ENCODE measurements at places on chromosomes 3 and 15.

GRCh38 chr3:82376883-82377282, 615.4 kb upstream of the GBE1 start:
- DNase-seq, result no peak

DNA sequence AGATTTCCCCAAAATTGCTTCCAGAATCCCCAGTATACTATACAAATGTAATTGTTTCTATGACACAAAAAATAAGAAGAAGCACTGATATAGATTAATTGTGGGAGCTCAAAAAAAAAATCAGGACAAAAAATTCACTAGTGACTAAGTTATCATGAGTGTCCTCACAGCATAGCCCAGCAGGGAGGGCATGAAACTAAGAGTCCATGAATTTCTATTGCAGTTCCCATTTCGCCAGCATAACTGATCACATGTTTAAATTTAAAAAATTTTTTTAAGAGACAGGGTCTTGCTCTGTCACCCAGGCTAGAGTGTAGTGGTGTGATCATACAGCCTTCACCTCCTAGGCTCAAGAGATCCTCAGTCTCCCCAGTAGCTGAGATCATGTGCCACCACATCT, 10.6 kb downstream of the NCEH1 start:
- DNase-seq, result no peak

- no peak for DNase-seq
These were observed 11.6 kb downstream of the C15orf39 start for GRCh38 chr15:75213212-75213767.

DNA sequence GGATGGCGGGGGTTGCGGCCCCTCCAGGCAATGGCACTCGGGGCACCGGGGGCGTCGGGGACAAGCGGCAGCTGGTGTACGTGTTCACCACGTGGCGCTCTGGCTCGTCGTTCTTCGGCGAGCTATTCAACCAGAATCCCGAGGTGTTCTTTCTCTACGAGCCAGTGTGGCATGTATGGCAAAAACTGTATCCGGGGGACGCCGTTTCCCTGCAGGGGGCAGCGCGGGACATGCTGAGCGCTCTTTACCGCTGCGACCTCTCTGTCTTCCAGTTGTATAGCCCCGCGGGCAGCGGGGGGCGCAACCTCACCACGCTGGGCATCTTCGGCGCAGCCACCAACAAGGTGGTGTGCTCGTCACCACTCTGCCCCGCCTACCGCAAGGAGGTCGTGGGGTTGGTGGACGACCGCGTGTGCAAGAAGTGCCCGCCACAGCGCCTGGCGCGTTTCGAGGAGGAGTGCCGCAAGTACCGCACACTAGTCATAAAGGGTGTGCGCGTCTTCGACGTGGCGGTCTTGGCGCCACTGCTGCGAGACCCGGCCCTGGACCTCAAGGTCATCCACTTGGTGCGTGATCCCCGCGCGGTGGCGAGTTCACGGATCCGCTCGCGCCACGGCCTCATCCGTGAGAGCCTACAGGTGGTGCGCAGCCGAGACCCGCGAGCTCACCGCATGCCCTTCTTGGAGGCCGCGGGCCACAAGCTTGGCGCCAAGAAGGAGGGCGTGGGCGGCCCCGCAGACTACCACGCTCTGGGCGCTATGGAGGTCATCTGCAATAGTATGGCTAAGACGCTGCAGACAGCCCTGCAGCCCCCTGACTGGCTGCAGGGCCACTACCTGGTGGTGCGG, 1.9 kb downstream of the CHST2 start:
- peak; percentile 16 for DNase-seq

DNA sequence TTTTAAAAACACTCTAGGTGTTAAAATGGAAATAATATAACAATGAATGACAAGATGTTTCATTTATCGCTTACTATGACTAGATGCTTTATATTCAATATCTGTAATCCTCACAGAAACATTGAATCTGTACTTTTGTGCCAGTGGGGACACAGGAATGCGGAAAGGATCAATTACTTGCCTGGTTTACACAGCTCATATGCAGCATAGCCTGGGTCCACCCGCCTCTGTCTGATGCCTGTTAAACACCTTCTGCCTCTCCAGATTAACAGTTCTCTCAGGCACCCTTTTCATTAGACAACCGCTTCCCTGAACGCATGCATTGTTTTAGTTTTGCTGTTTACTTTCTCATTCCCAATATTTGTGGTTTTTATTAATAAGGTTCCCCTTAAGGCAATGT, 12.9 kb upstream of the KCNAB1 start:
- DNase-seq, result no peak

DNA sequence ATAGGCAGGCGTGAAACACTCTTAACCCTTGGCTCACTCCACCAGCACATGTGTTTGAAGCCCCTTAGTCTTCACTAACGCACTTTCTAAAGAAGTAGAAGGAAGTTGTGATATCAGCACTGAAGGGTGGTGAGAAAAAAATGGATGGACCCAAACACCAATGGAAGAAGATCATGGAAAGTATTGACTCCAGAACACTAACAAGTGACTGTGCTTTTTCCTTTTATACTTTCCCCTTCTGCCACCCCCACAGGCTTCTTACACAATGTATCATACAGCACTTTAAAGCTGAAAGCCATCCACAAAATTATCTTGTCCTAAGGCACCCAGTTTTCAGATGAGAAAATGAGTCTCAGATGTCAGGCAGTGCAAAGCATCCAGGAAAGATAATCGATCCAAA, 93.9 kb upstream of the PHLDB2 start:
- DNase-seq, result no peak

DNA sequence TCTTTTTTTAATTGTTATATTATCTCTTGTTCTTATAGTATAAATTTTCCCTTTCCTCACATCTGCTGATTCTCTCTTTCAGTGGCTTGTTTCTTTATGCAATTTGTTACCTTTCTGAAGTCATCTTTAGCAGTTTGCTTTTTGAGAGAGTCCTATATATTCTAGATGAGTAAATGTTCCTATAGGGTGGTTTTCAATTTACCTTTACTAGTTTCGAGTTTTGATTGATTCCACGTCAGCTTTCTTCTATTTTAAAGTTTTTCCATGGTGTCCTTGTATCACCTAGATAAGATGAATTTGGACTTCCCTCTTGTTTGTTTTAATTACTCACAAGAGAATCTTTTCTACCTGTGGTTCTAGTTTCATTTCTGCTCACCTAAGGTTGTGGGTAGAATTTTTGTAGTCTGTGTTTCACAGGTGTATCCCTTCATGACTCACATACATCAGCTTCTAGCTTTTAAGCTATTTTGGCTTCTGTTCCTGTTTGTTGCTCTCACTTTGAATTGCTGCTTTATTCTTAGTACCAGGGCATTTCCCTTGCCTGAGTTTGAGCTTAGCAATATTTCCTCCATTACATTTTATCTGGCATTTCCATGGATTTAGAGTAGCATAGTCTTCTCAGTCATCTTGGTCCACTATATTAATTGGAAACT, 6.4 kb downstream of the TEX9 start:
- DNase-seq, result no peak

DNA sequence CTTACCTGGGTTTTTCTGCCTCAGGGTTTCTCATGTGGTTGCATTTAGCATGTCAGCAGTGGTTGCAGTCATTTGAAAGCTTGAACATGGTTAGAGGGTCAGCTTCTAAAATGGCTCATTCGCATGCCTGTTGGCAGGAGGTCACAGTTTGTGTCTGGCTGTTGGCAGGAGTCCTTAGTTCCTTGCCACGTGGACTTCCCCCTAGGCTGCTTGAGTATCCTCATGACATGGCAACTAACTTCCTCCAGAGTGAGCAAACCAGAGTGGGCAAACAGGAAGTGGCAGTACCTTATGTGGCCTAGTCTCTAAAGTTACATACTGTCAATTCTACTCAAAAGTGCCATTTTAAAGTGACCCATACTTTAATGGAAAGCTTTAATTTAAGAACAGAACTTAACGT, 3.4 kb upstream of the UNC13C start:
- peak; percentile 8 for DNase-seq

GRCh38 chr3:46667657-46668056, 25.8 kb downstream of the ALS2CL start:
- no peak for DNase-seq

DNA sequence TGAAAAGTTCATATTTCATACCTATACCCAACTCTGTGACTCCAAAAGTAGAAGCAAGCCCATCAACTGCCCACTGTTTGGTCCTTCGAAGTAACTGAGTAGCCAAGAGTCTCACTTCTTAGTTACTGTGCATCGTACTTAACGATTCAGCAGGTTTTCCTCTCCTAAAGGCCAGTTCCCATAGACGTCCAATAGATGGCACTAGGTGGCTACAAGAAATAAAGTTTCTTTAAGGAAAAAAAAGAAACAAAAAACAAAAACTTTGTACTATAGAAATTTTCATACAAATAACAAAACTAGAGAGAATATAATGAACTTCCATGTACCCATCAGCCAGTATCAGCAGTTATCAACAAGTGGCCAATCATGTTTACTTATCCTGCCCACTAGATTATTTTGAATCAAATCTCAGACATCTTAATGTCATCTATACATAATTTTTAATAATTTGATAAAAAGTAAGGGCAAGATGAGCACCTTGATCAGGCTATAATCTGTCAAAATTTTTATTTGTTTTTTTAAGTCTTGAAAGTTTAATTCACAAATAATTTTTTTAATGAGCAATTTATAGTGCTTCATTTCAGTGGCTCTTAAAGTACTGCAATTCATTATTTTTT, 63.8 kb upstream of the ACP3 start:
- peak; percentile 28 for DNase-seq

GRCh38 chr15:73602446-73602843, 30.7 kb downstream of the NPTN start:
- DNase-seq, result no peak

- DNase-seq, result no peak
These were observed 131.0 kb downstream of the IL5RA start for GRCh38 chr3:2978977-2979732.

GRCh38 chr3:128242818-128243601, 89.7 kb downstream of the EEFSEC start:
- DNase-seq, result no peak

- DNase-seq, result no peak
These were observed 93.5 kb downstream of the ADAMTS17 start for GRCh38 chr15:100248236-100248635.

DNA sequence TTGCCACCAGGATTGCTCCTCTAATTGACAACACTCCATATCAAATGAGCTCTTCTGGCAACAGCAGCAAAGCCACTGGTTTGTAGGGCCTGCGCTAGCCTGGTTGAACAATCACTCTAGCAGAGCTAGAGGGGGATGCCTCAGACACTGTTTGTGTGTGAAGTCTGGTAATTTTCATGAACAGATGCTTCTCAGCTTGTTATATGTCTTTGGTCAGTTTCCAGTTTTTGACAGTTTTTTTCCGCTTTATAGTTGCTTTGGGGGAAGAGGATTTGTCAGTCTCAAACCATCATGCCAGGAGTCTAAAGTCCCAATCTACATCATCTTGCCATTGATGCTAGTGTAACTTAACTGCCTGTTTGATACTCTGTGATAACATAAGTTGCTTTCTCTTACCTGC, 136.0 kb downstream of the HCN4 start:
- DNase-seq, result no peak

DNA sequence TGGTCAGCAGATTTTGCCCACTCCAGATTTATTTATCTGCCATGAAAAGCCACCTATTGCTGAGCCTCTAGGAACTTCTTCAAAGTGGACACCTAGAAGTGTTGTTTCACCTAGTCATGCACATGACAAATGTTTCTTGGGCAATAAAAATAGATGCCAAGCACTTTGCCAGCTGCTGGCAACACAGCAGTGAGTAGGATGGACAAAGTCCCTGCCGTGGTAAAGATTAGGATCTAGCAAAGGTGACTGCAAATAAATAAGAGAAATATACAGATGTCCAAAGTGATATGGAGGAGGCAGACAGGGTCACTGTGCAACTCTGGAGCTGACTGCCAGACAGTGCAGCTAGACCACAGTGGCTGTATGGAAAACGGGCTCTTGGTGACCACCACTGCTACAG, 137.9 kb downstream of the SUCLG2 start:
- DNase-seq, result no peak

DNA sequence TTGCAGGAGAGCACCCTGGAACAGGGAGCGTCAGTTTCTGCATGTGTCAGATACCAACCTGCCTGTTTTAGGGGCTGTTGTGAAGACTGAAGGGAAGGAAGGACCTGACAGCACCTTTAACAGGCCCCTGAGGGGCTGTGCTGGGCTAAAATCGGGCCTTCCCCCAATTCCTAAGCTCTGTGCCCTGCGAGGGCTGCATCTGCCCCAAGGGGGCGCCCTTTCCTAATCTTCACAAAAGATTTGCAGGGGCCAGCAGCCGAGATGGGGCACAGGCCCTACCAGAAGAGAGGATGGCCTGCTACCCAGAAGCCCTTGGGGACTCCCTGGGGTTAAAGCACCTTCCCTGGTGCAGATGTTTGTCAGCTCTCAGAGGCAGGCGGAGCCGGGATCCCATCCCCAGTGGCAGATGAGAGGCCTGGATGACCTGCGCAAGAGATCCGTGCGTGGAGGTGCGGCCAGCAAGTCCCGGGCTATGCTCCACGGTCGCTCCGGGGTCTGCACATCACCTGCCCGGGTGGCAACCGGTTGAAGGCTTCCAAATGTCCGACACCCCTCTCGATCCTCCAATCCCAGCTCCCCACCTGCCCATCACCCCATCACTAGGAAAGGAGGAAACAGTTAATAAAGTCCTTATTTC, 53.6 kb downstream of the RHCG start:
- no peak for DNase-seq

DNA sequence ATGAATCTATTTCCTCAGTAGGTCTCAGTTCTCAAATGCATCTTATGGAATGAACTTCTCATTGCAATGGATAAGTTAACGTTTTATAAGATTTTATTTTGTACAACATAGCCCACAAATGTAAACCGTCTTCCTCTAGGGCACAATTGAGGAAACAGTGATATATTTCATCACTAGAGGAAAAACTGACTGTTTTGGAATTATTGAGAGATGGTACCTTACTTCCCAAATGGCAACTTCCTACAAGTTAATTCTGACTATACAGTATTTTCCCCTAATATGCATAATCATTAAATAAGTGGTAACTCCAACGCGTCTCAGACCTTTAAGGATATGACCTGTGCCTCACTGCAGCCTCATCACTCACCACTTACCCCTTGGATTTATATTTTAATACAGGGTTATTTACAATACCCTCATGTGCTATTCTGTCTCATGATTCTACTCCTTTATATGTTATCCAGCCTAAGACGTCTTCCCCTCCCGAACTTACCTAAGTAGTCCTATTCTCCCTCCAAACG, 13.3 kb downstream of the GABPB1 start:
- DNase-seq, result no peak

GRCh38 chr3:37162501-37163245, 11.7 kb downstream of the LRRFIP2 start:
- no peak for DNase-seq

- peak; percentile 10 for DNase-seq
These were observed 3.0 kb downstream of the ADAMTS9 start for GRCh38 chr3:64684715-64685261.

DNA sequence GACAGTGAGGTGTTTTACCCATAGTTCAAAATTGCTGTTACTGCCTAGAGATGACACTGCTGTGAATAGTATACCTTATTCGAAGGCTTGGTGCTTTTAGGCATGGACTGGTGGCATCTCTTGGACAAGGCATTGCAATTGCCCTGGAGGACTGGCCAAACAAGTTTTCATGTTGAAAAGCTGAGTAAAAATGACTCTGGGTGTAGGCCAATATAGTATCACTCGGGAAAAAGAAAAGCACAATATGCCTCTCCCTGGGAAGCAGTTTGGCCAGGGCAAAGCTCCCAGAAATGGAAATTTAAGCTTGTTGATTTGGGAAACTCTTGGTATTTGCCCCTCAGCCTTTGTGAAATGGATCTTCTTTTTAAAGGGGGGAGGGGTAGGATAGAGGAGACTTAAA, 54.8 kb downstream of the ZNF609 start:
- no peak for DNase-seq

- DNase-seq, result no peak
These were observed 292.9 kb upstream of the ROBO1 start for GRCh38 chr3:80060664-80061063.
